ENCODE measurements at places on chromosomes 2 and 18. TPM values are rescaled to one million over a fixed set of nuclear protein-coding genes. Genes with fewer than 3 reads are reported as not detected.

GRCh38 chr2:238143239-238143951, 4.9 kb downstream of the KLHL30 start:
- no peaks in the 10 kb centered on the region for H3K36me3 ChIP-seq
- H3K27me3 ChIP-seq = no peaks in the 10 kb centered on the region
- DNase-seq = no peak

DNA sequence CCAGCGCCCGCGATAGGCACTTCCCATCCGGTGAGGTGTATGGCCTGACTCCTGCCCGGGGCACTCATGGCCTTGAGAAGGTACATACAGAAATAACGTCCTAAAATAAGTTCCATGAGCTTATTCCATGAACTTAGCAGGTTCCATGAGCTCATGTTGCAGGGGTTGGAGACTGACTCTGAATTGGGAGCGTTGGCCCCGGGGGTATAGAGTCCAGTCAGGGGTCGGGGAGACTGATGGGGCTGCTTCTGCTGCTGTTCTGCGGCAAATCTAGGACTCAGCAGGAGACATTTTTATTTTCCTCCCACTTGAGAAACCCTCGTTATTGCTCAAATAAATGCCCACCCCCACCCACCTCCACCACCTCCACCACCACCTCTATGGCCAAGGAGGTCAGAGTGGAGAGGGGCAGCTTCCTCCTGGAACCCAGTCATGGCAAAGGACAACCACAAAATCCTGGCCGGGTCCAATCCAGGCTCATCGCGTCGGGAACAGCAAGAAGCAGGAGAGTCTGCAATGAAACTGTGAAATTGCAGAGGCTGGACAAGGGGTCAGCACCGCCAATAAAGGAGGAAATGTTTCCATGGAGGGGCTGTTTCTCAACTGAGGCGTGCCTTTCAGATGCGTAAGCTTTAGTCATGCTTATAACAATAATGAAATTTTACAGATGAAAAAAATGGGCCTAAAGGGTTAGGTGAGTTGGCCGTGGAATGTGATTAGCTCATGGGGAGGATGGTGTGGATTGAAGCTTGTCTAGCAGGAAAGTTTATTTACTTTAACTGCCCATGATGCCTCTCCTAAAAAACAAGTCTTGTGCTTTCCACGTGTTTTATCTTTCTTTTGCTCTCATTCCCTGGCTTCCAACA, 136.6 kb upstream of the ALKAL2 start:
- no peak overlapping the region for H3K27ac ChIP-seq
- no peak for DNase-seq
- no peaks in the 10 kb centered on the region for H3K4me1 ChIP-seq

GRCh38 chr2:102737431-102737830, 24.4 kb upstream of the TMEM182 start:
- H3K36me3 ChIP-seq = no peaks in the 10 kb centered on the region
- H3K27ac ChIP-seq = no peak overlapping the region
- peaks cover 2% of the 10 kb centered on the region for H3K4me1 ChIP-seq
- H3K27me3 ChIP-seq = no peaks in the 10 kb centered on the region
- H3K4me3 ChIP-seq = no peak overlapping the region

GRCh38 chr2:160494201-160494644, 616 bp upstream of the RBMS1 start:
- peaks cover 6% of the 10 kb centered on the region for H3K4me1 ChIP-seq
- peak overlapping the region; percentile 57 for H3K27ac ChIP-seq

GRCh38 chr18:31079973-31080372, 22.2 kb downstream of the DSC2 start:
- H3K36me3 ChIP-seq = no peaks in the 10 kb centered on the region
- no peak overlapping the region for H3K4me3 ChIP-seq
- H3K27me3 ChIP-seq = no peaks in the 10 kb centered on the region
- no peaks in the 10 kb centered on the region for H3K4me1 ChIP-seq
- H3K27ac ChIP-seq = no peak overlapping the region
- no peak for DNase-seq

GRCh38 chr2:106572541-106573450, 85.6 kb downstream of the CD8B2 start:
- no peaks in the 10 kb centered on the region for H3K27me3 ChIP-seq
- H3K36me3 ChIP-seq = no peaks in the 10 kb centered on the region
- peak; percentile 38 for DNase-seq
- no peak overlapping the region for H3K27ac ChIP-seq

DNA sequence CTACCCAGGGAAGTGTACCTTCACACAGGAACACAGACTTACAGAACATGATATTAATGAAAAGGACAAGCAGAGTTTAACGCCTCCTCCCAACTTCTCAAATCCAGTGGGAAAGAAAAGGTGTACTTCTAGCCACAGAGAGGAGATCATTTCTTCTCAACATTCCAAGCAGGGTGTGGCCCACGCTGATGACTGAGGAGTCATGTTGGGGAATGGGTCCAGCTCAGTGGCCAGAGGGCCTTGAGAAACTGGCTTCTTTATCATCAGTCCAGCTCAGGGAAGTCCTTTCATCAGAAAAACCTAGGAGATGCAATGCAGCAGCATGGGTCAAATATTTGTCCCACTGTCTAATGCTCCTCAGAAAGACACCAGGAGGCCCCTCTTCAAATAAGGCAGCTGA, 63.0 kb downstream of the RBM43 start:
- H3K4me1 ChIP-seq = no peaks in the 10 kb centered on the region
- no peak overlapping the region for H3K27ac ChIP-seq
- no peak overlapping the region for H3K4me3 ChIP-seq
- H3K27me3 ChIP-seq = no peaks in the 10 kb centered on the region
- DNase-seq = no peak
- no peaks in the 10 kb centered on the region for H3K36me3 ChIP-seq

DNA sequence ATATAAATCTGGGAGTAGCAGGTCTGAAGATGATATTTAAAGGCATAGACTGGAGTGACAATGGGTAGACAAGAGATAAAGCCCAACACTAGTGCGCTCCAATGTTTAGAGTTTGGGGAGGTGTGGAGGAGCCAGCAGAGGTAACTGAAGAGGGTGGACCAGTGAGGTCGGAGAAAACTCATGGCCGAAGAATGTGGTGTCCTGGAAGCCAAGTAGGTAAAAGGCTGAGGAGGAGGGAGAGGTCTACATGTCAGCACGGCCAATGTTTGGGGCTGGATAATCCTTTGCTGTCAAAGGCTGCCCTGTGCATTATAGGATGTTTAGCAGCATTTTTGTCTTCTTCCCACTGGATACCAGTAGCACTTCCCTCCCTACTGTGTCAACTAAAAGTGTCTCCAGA, 78.8 kb upstream of the KCNE4 start:
- no peak overlapping the region for H3K27ac ChIP-seq
- H3K4me3 ChIP-seq = no peak overlapping the region
- no peaks in the 10 kb centered on the region for H3K4me1 ChIP-seq

- no peaks in the 10 kb centered on the region for H3K36me3 ChIP-seq
- H3K27ac ChIP-seq = no peak overlapping the region
- no peaks in the 10 kb centered on the region for H3K4me1 ChIP-seq
- H3K27me3 ChIP-seq = no peaks in the 10 kb centered on the region
- H3K4me3 ChIP-seq = no peak overlapping the region
- no peak for DNase-seq
Measured at GRCh38 chr18:76169733-76170132, 325.3 kb downstream of the ZNF516 start.

- no peaks in the 10 kb centered on the region for H3K4me1 ChIP-seq
- H3K4me3 ChIP-seq = no peak overlapping the region
- no peak overlapping the region for H3K27ac ChIP-seq
- no peaks in the 10 kb centered on the region for H3K27me3 ChIP-seq
- no peaks in the 10 kb centered on the region for H3K36me3 ChIP-seq
- no peak for DNase-seq
Measured at GRCh38 chr2:221555494-221555846, 16.6 kb downstream of the EPHA4 start.

GRCh38 chr2:108536911-108537310, 2.6 kb downstream of the LIMS1 start:
- peaks cover 3% of the 10 kb centered on the region for H3K4me1 ChIP-seq
- no peak overlapping the region for H3K4me3 ChIP-seq
- no peak overlapping the region for H3K27ac ChIP-seq
- H3K36me3 ChIP-seq = no peaks in the 10 kb centered on the region

DNA sequence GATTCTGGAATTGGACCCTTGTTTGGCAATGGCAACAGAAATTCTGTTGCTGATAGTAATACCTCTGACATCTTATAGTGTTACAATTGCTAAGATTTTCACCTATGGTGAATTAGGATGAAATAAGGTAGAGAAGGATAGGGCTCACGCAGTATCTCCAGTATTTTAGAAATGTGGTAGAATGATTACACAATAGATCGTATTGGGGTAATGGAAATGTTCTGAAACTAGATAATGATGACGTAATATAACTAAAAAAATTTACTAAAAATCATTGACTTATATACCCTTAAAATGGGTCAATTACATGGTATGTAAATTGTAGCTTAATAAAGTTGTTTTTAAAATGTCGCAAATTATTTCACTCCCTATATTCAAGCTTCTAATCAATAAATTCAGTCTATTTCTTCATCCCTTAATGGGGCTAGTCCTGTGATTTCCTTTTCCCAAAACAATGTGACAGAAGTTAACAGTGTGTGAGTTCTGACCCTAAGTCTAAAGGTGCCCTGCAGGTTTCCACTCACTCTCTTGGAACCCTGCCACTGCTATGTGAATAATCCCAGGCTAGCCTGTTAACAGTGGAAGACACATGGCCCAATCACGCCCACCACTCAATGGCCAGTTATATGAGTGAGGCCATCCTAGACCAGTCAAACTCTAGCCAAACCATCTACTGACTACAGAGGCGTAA, 31.2 kb downstream of the USP37 start:
- no peaks in the 10 kb centered on the region for H3K27me3 ChIP-seq
- peaks cover 20% of the 10 kb centered on the region for H3K36me3 ChIP-seq
- no peak overlapping the region for H3K27ac ChIP-seq
- no peak for DNase-seq

DNA sequence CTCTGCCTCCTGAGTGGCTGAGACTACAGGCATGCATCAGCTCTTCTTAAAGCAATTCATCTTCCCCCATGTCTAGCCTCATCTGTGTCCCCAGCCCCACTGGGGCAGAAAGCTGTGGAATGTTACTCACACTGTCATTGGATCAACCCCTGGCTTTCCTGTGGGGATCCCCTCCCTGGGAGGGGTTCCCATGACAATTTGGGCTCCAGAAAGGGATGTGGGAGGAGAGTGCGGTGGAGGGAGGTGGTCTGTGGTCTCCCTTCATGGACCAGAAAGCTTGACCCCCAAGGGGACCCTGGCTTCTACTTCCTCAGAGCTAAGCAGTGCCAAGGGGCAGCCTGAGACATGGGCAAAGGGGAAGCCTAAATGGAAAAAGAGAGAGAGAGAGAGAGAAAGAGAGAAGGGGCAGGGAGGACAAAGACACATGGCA, 1.3 kb downstream of the NGEF start:
- H3K27me3 ChIP-seq = no peaks in the 10 kb centered on the region
- H3K4me3 ChIP-seq = no peak overlapping the region
- H3K36me3 ChIP-seq = no peaks in the 10 kb centered on the region
- H3K27ac ChIP-seq = no peak overlapping the region
- no peak for DNase-seq

- no peaks in the 10 kb centered on the region for H3K36me3 ChIP-seq
- no peaks in the 10 kb centered on the region for H3K27me3 ChIP-seq
- no peak for DNase-seq
- no peak within 1 kb of the TSS for H3K27ac ChIP-seq
Measured at GRCh38 chr2:208189810-208190503, at the start of gene C2orf80. Gene C2orf80 (minus strand): TSS chr2:208190030. CDS start chr2:208186986, 3,044 bp downstream.

GRCh38 chr18:46289463-46289862, 185.3 kb downstream of the HAUS1 start:
- peaks cover 6% of the 10 kb centered on the region for H3K4me1 ChIP-seq
- H3K36me3 ChIP-seq = no peaks in the 10 kb centered on the region
- no peak for DNase-seq
- H3K4me3 ChIP-seq = no peak overlapping the region
- H3K27me3 ChIP-seq = no peaks in the 10 kb centered on the region

GRCh38 chr2:166972002-166972401, 83.7 kb downstream of the XIRP2 start:
- H3K4me1 ChIP-seq = no peaks in the 10 kb centered on the region
- no peak overlapping the region for H3K27ac ChIP-seq
- no peak for DNase-seq
- H3K36me3 ChIP-seq = no peaks in the 10 kb centered on the region
- H3K27me3 ChIP-seq = no peaks in the 10 kb centered on the region

The SYT4 gene
- 0.24 TPM for polyA plus RNA-seq

The YES1 gene
- 26.6 TPM for polyA plus RNA-seq

The HSBP1L1 gene
- polyA plus RNA-seq = 80.9 TPM

The LHCGR gene
- 0.02 TPM for polyA plus RNA-seq

The NPAS2 gene
- polyA plus RNA-seq = 10.6 TPM

The QPCT gene
- polyA plus RNA-seq = 34.1 TPM

The FN1 gene
- 339 TPM for polyA plus RNA-seq

The ARL4C gene
- 6.1 TPM for polyA plus RNA-seq

The CHCHD5 gene
- polyA plus RNA-seq = 43.4 TPM

The ABCB11 gene
- polyA plus RNA-seq = 0.02 TPM

The NCKAP5 gene
- 5.6 TPM for polyA plus RNA-seq
